Erythroblast (primary cell): ENCODE measurements at places on chromosomes 12 and 14.

- no peak for DNase-seq
These were observed 2.3 kb upstream of the C14orf39 start for GRCh38 chr14:60488175-60488574.

DNA sequence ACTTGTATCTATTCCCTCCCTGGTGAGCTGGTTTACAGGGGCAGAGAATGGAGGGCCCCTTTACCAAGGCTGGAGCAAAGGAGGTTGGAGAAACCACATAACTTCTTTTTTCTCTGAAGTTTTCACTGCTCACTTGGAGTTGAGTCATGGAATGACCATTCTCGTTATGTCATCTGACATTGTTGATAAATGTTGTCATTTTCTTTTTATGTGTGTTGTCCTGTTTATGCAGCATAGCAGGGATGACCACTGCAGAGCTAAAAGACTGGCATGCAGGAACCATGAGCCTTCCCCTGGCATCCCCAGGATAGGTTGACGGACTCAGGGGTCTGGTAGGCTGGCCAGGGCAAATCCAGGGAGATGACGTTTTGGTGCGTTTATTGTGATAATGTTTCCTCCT, 256.8 kb upstream of the DDHD1 start:
- DNase-seq: no peak

DNA sequence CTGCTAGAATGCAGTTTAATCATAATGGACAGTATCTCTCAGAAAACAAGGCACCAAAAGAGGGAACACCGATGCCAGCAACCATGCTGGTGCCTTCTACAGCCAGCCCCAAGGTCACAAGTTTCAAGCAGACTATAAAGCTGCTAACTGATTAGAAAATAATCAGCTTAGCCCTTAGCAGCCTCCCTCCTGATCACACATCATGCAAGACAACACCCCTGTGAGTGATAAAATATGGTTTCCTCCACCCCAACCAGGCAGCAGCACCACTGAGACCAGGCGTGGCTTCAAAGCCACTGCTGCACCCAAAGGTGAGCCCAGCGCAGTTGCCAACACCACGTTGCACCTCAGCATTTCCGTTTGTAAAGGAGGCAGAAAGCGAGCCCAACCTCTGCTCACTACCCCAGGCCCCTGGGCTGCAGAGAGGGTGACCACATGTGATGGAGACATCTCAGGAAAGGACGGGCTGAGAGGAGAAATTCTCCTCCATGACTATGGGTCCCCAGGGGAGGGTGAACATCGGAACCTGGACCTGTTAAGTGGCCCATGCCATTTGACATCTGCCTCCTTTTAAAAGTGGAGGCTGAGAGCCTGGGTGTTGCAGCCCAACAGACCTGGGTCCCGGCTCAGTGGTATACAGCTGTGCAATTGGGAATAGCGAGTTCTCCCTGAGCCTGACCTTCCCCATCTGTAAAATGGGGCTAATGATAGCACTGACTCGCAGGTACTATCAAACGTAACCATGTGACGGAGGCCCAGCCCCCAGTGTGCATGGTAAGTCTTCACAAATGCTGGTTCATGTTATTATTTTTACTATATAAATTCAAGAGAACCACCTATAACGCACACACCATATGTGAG, 11.5 kb downstream of the ZFP36L1 start:
- DNase-seq: peak; percentile 87

GRCh38 chr14:103095210-103095778, 769 bp downstream of the EXOC3L4 start:
- no peak for DNase-seq

DNA sequence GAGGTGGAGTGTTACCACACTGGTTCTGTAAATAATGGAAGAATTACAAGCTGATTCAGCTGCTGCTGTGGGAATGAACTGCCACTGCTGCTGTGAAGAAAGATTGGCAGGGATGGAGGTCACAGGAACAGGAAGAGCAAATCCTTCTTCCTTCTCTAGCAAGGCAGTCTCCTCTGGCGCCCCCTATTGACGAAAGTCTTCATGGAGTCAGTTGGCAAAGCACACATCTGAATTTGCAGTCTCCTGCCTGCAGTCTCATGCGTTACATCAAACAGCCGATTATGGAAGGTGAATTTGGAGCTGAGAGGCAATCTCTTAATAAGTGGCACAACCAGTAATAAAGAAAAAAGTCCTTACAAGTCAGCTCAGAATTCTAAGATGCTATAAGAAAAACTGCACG, 106.0 kb upstream of the TMTC1 start:
- peak; percentile 6 for DNase-seq

- DNase-seq: no peak
These were observed 10.0 kb upstream of the LRTM2 start for GRCh38 chr12:1810201-1810930.

GRCh38 chr14:94239406-94239805, 53.7 kb downstream of the SERPINA10 start:
- DNase-seq: no peak

DNA sequence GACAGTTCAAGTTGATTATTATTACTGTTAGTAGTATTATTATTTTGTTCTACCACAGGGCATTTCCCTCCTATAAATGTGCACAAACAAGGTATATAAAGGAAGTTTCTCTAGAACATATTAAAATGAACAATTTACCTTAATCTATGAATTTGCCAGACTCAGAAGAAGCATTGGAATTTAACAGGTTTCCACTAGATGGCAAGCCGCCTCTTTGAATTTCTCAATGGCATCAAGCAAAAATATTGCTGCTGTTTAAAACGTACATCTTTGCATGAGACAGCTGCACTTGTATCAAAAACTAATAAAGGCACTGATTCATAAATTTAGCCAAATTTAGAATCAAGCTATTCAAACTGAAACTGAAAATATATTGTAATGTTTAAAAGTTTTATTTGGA, 34.6 kb upstream of the MIS18BP1 start:
- DNase-seq: no peak

- DNase-seq: no peak
These were observed 19.0 kb downstream of the GALNT9 start for GRCh38 chr12:132310181-132311040.

- DNase-seq: no peak
These were observed 154.6 kb upstream of the NOS1 start for GRCh38 chr12:117516034-117516433.

DNA sequence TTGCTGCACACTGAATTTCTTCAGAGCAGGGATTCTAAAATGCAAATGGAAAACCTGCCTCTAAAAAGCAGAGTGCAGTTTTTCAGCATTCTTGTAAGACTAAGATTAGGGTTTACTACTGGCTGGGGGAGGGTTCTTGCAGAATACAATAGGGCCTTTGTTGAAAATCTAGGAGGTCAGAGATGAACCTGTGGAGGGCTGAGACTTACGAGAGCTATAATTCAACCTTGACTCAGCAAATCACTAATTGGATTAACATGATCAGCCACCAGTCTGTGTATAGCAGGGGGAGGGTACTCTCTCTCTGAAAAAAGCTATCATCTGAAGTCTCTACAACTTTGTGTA, 92.6 kb upstream of the HIF1A start:
- DNase-seq: no peak

DNA sequence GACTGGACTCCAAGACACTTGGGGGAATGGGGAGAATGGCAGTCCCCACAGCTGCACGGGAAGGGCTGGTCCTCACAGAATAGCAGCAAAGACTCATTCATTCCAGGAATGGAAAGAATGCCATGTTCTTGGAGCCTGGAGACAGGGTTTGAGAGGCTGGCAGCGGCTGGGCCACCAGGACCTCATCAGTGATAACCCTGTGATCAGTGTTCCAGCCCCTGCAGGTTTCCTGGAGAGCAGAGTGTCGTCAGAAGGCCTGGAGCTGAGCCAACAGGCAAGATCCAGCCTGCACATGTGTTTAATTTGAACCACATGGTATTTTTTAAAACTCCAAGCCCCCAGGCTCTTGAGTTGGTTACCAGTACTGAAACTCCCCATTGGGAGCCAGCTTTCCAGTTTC, 11.3 kb downstream of the BDKRB1 start:
- no peak for DNase-seq
